ENCODE measurements at places on chromosomes 3 and 15. TPM values are rescaled to one million over a fixed set of nuclear protein-coding genes. Genes with fewer than 3 reads are reported as not detected.

DNA sequence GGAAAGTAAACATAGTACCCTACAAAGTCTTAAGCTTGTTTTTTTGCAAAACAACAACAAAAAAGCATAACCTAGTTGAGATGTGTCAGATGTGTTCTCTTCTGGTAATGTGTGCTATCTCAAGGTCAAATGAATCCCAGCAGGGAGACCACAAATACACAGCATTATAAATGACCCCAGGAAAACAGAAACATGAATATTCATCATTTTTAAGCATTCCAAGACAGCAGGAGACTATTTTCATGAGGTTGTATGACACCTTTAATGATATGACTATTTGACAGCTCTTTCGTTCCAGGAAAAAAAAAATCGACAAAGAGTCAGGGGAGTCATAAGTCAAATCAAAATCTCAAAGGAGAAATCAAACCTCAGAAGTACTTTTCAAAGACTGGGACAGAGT lies 62.7 kb upstream of the CBLB start:
- DNase-seq, result no peak

GRCh38 chr15:74179101-74179841 lies 5.8 kb downstream of the ISLR start:
- DNase-seq, result peak; percentile 92

GRCh38 chr15:29268706-29269484 lies 727 bp downstream of the NSMCE3 start:
- DNase-seq, result peak; percentile 29

DNA sequence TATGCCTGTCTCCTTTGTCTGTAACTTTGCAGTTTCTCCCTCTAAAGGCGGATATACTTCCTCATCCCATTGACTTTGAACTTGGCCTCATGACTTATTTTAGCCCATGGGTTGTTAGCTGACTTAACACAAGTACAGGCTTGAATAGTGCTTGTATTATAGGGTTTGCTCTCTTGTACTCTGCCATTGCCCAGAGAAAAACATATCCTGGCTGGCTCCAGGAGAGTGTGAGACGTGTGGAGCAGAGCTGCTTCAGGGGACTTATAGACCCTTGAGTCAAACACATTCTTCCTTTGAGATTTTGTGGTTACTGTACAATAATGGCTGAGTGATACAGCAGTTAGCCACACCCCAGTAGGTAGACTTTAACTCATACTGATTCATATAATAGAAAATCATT lies 124.0 kb downstream of the RAP2B start:
- no peak for DNase-seq

- no peak for DNase-seq
Measured at GRCh38 chr3:100496711-100497261, 4.4 kb downstream of the TMEM45A start.

- DNase-seq, result no peak
Measured at GRCh38 chr3:173586166-173586565, 188.6 kb downstream of the NLGN1 start.

- no peak for DNase-seq
Measured at GRCh38 chr3:53189276-53189675, 28.3 kb downstream of the PRKCD start.

DNA sequence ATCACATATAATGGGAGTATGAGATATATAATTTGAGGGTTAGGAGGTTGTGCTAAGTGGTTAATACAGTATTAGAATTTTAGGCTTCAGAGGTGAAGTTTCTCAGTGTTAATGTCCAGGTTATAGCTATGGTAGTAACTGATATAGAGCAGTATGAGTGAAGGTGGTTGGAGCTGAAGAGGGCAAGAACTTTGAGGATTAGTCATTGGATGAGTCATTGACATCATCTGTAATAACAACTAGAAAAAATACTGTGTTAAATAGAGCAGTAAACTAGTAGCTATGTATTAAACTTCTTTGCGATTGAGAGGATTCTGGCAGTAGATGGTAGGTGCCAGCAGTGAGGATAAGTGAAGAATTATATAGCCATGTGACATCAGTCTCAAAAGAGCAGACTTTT lies 47.5 kb upstream of the EIF3J start:
- no peak for DNase-seq

DNA sequence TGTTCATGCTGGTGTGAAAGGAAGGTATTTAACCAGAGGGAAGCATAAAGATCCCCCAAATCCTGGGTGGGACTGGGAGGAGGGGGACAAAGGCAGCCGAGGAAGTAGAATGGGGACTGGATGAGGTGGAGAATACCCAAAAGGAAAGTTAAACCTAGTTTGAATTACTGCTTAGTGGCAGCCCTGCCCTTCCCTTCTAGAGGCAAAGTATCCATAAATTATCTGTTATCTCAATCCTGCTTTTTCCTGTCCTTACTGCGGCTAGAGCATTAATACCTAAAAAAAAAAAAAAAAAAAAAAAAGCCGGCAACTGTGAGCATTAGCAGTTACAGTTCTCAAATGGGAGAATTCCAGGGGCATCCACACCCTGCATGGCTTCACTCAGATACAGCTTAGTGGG lies 139.0 kb downstream of the RYR3 start:
- DNase-seq, result no peak

GRCh38 chr3:86104154-86104553 lies 886.8 kb downstream of the VGLL3 start:
- no peak for DNase-seq

- DNase-seq, result peak; percentile 58
Measured at GRCh38 chr15:83112233-83112955, 4.9 kb downstream of the TM6SF1 start.

- no peak for DNase-seq
Measured at GRCh38 chr15:95928822-95929221, 401.7 kb upstream of the NR2F2 start.

DNA sequence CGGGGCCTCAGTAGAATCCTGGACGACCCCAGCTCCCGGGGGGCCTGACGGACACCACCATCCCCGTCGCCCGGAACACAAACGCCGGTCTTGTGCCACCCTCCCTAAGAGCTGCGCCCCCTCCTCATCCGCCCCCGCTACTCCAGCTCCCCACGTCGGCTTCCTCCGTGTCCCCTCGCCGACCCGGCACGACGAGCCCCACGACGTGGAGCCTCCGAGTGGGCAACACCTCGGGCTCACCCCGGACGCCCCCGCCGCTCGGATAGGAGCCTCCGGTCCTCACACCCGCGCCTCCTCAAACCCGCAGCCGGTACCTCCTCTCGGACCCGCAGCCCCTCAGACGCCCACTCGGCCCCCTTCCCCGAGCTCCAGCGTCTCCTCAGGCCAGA lies 525 bp downstream of the NPTN start:
- DNase-seq, result peak; percentile 51

GRCh38 chr3:59563966-59564365 lies 514.1 kb upstream of the CFAP20DC start:
- no peak for DNase-seq

- no peak for DNase-seq
Measured at GRCh38 chr15:29651476-29652233, 170.6 kb downstream of the TJP1 start.

DNA sequence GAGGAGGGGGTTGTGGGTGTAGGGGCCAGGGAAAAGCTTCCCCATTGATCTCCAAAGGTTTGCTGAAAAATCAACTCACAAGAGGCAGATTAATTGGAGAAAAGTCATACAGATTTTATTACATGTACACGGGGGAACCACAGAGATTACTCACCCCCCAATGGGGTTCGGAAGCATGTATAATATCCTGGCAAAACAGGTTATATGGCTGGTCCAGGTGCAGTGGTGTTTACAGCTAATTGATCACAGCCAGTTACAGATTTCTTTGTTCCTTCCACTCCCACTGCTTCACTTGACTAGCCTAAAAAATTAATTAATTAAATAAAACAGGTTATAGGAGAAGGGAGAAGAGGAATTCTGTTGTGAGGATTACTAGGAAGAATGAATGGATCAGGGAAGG lies 22.4 kb downstream of the PRKCI start:
- DNase-seq, result no peak

GRCh38 chr3:5220193-5220592 lies 32.7 kb downstream of the EDEM1 start:
- DNase-seq, result no peak

DNA sequence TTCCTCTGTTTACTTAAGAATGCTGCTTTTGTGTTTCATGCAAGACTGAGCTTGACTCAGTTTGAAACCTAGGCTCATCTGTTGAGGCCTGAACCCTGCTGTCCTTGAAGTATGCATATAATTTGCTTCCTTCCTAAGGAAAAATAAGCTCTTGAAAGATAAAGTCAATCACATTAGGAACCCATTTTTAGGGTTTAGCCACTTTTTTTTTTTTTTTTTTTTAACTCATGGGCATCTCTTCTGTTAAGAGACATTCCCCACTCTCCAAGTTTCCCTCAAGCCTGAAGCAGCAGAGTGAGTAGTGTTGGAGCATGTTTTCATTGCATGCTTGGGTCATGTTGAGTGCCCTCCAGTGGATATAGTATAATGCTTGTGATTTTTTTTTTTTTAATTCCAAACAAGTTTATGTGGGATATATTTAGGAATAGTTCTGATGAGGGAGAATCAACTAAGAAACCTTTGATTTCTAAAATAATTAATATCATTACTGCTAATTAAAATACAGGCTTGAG lies 3.6 kb downstream of the CTNNB1 start:
- no peak for DNase-seq

- no peak for DNase-seq
Measured at GRCh38 chr3:72093270-72093991, 308.5 kb upstream of the PROK2 start.

DNA sequence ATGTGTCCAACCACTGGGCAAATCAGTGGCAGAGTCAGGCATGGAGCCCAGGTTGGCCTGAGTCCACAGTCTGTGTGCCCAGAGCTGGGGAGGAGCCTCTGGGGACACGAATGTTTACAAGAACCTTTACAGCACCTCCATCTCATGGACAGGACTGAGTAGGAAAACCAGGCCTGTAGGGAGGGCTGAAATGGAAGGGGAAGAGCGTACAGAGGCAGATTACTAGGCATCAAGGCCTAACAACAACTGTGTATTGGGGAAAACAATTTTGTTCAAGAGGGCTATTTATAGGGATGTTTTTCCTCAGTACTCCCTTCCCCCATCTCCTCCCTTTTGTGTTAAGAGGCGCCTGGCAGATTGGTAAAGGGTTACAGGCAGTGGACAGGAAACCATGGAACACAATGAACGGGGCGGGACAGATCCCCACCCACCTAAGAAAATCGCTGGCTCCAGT lies 15.1 kb upstream of the ARHGAP31 start:
- DNase-seq, result peak; percentile 71

GRCh38 chr15:37375519-37375918 lies 275.2 kb upstream of the MEIS2 start:
- DNase-seq, result no peak

DNA sequence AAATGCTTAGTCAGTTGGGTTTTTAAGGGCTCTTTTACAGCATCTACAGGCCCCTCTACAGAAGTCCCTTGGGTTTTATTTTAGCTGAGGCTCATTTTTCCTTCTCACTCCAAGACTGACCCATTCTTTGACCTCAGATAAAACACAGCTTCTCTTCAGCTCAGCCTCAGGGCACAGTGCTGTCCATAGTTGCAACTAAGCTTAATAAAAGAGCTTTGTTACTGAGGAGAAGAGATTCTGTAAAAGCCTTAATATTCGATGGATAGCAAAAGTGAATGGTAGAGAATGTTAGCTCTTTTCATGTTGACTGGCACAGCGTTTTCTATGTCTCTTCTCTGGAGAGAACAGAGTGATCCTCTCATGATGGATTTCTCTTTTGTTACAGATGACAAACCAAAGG lies 277.9 kb downstream of the BBX start:
- DNase-seq, result no peak

DNA sequence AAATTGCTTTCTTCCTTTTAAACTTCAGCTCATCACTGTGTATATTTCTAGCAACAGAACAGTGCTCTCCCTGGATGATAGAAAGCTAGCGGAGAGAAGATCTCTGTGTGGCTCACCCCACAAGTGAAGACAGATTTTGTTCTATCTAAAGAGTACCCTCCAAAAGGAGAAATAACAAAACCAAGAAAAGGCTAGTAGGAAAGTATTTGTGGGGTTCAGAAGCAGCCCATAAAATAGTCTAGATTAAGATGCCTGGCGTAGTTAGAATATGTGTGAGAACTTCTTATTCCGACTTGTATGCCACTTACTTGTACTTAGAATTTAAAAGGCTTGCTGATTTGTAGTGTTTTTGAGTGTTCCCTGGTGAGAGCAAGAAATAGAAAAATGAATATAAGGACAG lies 214.9 kb upstream of the IL12A start:
- no peak for DNase-seq

TLR9 gene
- total RNA-seq, result not detected

C3orf85 gene
- total RNA-seq, result not detected

FSD2 gene
- 94.3 TPM for total RNA-seq

IL17RC gene
- 34.6 TPM for total RNA-seq

NR1I2 gene
- total RNA-seq, result not detected

GOLGA6L2 gene
- not detected for total RNA-seq

BLM gene
- 13.8 TPM for total RNA-seq

SI gene
- not detected for total RNA-seq

OR5K2 gene
- not detected for total RNA-seq

STRA6 gene
- total RNA-seq, result not detected

ARL13B gene
- total RNA-seq, result 8.6 TPM

SV2B gene
- 1.8 TPM for total RNA-seq

POLQ gene
- 0.77 TPM for total RNA-seq
